ENCODE measurements at places on chromosomes 13 and 19. TPM values are rescaled to one million over a fixed set of nuclear protein-coding genes. Genes with fewer than 3 reads are reported as not detected.

Gene PKN1
- 78.2 TPM for total RNA-seq

Gene CEACAM3
- total RNA-seq = not detected

Gene TMEM59L
- 7.2 TPM for total RNA-seq

Gene FCER2
- total RNA-seq = not detected

Gene ZNF208
- not detected for total RNA-seq

Gene IL17D
- 1.3 TPM for total RNA-seq

Gene CHAMP1
- total RNA-seq = 22.1 TPM
